ENCODE measurements at places on chromosomes 6 and 20.

- H3K27ac ChIP-seq, result no peak overlapping the region
- H3K36me3 ChIP-seq, result no peaks in the 10 kb centered on the region
- peaks cover 7% of the 10 kb centered on the region for H3K4me1 ChIP-seq
- DNase-seq, result no peak
- H3K4me3 ChIP-seq, result no peak overlapping the region
Observed at GRCh38 chr6:118750143-118750542, 98.8 kb upstream of the CEP85L start.

- H3K4me3 ChIP-seq, result no peak overlapping the region
- DNase-seq, result peak; percentile 8
Observed at GRCh38 chr6:141169419-141169818, 963.3 kb upstream of the GJE1 start.

DNA sequence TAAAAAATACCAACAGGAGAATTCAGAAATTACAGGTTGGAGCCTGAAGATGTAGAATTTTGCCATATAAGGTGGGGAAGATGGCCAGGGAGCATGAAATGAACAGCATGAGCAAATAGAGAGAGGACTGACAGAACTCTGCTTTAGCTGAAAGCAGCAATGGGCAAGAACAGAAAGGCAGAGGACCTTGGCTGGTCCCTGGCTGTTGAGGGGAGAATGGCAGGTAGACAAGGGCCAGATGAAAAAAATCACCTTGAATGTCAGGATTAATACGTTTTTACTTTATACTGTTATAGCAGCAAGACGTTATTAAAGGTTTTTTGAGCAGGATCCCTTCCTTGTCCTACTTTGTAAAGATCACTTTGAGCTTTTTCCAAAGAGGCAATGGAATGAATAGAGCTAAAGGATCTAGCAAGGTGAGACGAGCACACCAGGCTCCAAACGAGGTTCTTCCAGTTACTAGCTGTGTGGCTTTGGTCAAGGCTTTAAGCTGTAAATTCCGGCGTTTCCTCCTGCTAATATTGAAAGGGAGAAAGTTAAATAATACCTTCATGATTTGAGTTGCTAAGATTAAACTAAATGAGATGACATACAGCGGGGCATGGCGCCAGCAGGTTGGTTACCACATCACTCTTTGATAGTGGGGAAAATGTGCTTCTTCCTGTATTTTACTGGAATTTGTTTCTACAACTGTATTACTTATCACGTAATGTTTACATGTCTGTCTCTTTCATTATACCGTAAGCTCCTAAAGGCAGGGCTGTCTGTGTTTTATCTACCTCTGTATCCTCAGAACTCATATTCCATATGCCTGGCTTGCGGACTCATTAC lies 776 bp downstream of the PPIL1 start:
- peaks cover 24% of the 10 kb centered on the region for H3K36me3 ChIP-seq
- DNase-seq, result no peak
- H3K27me3 ChIP-seq, result peaks cover 24% of the 10 kb centered on the region
- peak overlapping the region; percentile 98 for H3K4me3 ChIP-seq

DNA sequence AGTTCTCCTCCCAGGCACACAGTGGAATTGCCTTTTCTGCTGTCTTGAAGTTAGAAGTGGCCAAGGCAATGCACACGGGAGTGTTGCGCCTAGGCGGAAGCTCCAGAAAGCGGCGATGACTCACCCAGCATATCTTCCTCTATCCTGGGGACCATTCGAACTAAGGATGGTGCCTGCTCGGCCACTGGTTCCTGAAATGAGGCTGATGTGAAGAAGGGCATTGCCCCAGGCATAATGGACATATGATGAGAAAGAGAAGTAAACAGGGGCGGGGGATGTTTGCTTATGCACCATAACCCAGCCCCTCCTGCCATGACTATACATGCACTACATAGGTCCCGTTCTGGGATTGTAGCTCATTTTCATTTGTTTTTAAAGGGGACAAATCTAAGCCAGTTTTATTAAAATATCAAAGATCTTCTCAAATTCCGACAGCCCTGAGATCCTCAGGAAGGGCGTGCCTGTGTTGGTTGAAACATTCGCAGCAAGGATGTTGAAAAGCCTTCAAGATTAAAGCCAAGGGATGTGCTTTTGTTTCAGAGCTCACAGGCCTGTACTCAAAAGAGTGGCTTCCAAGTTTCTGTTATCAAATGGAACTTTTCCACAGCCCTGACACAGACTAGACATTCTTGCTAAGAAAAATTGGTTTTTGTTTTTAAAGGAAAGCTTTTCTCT lies 218.5 kb downstream of the LY86 start:
- H3K4me1 ChIP-seq, result peaks cover 57% of the 10 kb centered on the region
- no peak overlapping the region for H3K4me3 ChIP-seq
- no peaks in the 10 kb centered on the region for H3K36me3 ChIP-seq
- no peak for DNase-seq

- peaks cover 4% of the 10 kb centered on the region for H3K27me3 ChIP-seq
- peaks cover 10% of the 10 kb centered on the region for H3K4me1 ChIP-seq
Observed at GRCh38 chr6:115891111-115891669, 169.5 kb downstream of the FRK start.

Measured in nephron progenitor cell (in vitro differentiated cells).